ENCODE measurements at places on chromosomes 2 and 18. TPM values are rescaled to one million over a fixed set of nuclear protein-coding genes. Genes with fewer than 3 reads are reported as not detected.
A peak's percentile ranks its signal among the peaks of the same experiment; 100 is the strongest.

GRCh38 chr2:121825003-121825950, 69.8 kb downstream of the TSN start:
- no peak for DNase-seq

DNA sequence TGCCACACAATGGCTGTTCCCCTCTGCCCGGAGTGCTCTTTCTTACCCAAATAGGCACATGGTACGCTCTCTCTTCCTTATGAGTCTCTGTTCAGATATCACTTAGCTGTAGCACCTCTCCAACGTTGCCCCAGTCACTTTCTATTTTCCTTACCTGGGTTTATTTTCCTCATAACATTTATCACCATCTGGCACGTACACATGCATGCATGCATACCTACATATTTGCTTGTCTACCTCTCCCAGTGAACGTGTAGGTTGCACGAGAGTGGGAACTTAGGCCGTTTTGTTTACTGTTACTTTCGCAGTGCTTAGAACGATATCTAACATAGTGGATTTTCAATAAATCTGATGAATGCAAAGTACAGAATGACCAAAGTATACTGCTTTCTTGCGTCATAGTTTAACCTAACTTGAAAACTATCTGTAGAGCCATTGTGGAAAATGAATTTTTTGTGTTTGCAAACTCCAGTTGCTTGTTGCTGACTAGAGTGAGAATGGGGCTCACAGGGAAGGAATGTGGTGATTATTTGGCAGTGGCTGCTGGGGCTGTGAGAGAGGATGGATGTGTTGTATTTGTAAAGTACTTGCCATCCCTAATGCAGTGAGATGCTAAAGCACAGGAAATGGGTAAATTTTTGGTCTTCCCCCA, 47.1 kb downstream of the ACSL3 start:
- no peak for DNase-seq

DNA sequence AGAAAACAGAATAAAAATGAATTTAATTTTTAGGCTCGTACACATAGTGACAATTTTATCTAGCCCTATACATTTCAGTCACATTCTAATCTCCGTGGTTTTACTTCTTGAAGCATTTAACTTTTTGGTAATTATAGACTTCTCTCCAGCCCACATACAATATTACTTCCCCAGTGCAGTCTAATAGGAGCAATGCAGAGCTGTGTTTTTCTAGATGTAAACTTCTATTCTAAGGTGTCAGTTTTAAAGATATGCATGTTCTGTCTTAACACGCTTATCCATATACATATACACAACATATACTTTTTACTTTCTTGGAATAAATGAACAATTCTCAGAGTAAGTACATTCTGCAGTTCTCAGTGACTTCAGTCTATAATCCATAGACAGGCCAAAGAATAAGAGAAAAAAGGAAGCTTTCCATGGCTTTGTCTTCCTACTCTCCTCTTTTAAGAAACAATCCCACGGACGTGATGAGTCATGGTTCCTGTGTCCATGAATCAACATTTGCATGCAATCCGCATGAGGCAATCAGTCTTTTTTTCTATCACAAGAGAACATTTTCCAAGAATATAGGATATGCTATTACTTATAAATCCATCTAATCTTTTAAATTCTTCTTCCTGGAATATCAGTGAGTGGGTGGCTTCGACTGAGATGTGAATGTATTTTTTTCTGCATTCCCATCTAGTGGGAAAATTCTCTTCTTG, 42.8 kb downstream of the CCDC102B start:
- no peak for DNase-seq

- no peak for DNase-seq
Observed at GRCh38 chr2:69007169-69007568, 5.8 kb upstream of the ANTXR1 start.

DNA sequence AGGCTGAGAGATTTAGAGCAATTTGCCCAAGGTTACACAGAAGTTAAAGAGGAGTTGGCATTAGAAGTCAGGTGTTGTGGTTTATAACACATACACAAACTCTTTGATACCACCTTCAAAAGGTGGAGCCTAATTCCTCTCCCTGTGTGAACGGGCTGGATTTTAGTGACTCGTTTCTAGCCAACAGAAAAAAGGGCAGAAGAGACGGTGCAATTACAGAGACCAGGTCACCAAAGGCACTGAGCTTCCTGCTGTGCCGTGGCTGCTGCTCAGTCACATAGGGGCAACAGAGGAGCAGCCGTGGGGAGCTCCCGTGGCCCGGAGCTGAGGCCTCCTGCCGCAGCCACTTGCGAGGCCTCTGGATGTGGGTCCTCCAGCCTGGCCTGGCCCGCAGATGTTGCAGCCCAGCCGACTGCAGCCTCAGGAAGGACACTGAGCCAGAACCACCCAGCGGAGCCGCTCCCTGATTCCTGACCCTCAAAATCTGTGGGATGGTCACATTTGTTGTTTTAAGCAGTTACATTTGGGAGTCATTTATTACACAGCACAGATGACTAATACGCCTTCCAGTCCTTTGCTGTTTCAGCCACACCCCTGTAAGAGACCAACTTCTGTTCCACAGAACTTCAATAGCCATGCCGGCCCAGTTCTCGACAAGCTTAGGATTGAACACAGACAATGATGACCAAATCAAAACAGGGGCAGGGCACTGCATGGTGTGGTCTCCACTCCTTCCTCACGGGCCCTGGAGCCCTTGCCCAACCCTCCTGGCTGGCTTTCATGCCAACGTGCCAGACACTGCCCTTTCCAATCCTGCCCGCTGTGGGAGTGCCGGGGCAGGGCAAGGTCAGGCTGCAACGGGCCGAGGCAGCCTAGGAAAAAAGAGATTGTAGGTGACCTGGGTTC, 17.1 kb downstream of the EDAR start:
- DNase-seq = no peak

- no peak for DNase-seq
Observed at GRCh38 chr2:63049970-63050333, 678 bp upstream of the OTX1 start.

- peak; percentile 33 for DNase-seq
Observed at GRCh38 chr2:88054782-88055370, 707 bp downstream of the KRCC1 start.

DNA sequence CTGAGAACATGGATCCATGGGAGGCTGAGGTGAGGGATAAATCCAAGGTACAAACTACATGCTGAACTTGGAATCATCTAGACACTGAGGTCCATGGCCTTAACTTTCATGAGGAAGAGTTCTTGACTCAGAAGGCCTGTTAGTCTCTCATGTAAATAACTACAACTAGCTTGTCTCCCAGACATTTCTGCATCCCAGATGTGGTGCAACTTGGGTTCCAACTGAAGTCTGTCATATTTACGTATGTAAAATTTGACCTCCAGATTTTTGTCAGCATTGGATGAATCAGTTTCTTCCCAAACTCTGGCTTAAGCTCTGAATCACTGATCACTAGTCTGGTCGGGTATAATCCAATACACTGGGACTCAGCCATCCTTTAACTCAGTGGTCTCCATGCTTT, 306.9 kb downstream of the PDE11A start:
- no peak for DNase-seq

GRCh38 chr2:152098496-152099366, at the start of gene CACNB4:
CACNB4 (minus strand) TSS chr2:152099044.
- peak; percentile 56 for DNase-seq

DNA sequence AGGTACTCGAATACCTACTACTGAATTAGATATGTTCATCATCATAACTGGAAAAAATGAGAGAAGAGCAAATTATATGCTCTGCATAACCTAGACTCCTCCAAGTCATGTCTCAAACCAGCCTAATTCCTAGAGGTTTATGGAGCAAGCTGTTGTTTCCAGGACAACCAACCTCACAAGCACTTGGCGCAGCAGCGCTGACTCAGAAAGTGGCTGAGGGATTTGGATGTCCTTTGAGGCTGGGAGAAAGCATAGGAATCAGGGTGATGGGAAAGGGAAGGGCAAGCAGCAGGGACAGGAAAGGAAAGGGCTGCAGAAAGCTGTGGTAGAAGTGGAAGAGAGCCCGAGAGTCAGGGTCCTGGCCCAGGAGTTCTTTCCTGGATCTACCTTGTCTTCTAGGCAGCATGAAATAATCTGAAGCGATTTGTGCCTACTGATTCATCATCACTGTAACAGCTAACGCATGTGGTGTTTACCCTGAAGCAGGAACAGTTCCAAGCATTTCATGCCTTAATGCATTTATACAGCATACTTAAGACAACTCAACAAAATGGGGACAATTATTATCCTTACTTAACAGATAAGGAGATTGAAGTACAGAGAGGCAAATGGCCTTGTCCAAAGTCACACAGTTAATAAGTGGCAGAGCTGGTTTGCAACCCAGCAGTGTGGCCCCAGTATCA, 3.7 kb downstream of the PLEK start:
- no peak for DNase-seq

- no peak for DNase-seq
Observed at GRCh38 chr2:102264952-102265351, 46.4 kb upstream of the IL1RL1 start.

DNA sequence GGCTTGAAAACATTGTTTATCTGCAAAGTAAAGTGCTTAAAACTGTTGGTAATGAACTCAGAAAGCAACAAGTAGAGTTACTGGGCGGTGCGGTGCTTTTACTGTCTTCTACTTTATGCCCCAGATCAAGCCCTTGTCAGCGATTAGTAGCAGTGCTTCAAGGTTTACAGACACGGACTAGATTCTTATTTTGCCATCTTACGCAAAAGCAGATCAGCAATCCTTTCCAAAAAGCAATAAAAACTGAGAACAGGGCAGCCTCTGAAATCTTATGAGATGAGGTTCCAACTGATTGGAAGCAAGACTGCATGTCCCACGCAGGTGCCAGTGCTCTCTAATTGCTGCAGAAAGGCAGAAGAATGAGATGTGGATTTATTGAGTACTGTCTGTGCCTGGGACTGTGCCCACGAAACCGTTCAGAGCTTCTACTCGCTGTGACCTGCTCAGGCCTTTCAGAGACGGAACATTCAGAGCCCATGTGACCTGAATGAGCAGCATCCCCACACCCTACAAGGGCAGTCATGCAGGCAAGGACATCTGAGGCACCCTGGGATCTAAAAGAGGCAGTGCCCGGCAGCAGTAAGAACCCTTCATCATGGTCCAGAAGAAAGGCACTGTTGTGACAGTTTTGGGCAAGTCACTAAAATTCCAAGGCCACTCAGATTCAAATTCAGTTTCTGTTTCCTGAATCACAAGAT, 15.7 kb downstream of the COL4A3 start:
- no peak for DNase-seq

- DNase-seq = no peak
Observed at GRCh38 chr18:2337552-2338141, 233.7 kb downstream of the METTL4 start.

- no peak for DNase-seq
Observed at GRCh38 chr18:63850020-63850419, 37.5 kb upstream of the SERPINB2 start.

DNA sequence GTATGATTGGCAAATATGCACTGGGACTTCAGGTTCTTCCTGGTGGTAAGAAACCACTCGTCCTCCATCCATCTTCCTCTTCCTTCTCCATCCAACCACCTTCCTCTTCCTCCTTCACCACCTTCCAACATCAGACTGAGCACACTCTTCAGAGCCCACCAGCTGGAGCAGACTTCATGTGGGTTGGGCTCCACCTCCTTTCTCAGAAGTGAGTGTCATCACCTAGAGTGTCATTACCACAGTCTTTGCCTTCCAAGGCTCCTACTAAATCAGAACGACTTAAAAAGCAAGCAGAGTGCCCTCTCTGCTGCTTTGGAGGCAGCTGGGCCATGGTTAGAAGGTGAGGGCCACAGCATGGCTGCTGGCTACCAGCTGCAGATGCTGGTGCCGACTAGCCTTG, 171.6 kb downstream of the SH3RF3 start:
- no peak for DNase-seq

DNA sequence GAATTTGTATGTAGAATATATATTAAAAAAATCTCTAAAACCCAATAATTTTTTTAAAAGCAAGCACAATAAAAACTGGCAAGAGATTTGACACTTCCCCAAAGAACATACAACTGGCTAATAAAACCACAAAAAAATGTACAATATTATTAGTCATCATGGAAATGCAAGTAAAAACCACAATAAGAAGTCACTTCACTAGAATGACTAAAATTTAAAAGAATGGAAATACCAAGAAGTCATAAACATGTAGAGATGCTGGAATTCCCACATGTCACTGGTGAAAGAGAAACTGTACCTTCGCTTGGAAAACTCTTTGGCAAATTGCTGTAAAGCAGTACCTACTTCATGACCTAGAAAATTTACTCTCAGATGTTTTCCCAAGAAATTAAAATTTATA, 43.4 kb upstream of the KYNU start:
- no peak for DNase-seq

DNA sequence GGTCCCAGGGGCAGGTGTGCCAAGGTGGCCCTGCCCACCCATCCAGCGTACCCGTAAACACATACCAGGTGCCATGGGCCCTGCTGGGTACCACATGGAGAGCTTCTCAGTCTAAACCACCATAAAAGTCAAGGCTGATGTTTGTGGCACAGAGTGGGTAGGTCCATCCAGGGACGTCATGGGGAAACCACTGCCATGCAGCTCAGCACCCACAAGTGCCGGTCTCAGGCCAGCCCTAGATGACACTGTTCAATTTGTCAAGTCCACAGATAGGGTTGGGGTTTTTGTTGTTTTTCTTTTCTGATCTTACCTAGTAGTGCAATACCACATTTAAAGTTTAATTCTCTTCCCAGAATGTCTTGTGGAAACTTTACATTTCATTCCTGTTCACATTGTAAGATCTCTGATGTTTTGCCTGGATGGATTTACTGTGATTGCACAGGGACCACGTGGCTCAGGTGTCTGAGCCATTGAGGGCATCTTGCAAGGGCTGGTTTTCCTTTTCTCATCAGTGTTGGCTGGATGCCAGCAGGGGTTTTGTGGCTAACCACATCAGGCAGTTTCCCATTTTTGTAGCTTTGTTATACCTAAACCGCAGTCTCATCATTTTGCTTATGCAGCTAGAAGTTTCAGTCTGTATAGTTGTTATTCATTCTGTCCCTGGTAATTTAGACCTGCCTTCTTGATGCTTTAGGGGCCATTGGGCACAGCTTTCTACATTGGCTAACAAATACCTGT, 64.7 kb downstream of the STK25 start:
- no peak for DNase-seq

- DNase-seq = peak; percentile 50
Observed at GRCh38 chr2:64831134-64831976, 157.8 kb upstream of the SLC1A4 start.

GRCh38 chr2:202178346-202178958, 59.9 kb downstream of the SUMO1 start:
- DNase-seq = peak; percentile 51

Gene OSR1
- total RNA-seq = 3.7 TPM

Gene TRIP12
- total RNA-seq = 168 TPM

Gene LRATD1
- total RNA-seq = 29.8 TPM

Gene SRSF7
- total RNA-seq = 120 TPM

Gene ARHGEF4
- total RNA-seq = 43.2 TPM

Gene PARD6G
- 9.4 TPM for total RNA-seq

Gene FIGN
- 1.2 TPM for total RNA-seq

Gene GPAT2
- total RNA-seq = 2.0 TPM

Measured in frontal cortex (tissue), 4 donors.